Activated CD8-positive, alpha-beta memory T cell treated with anti-CD3 and anti-CD28 coated beads for 24 hours (primary cell): ENCODE measurements at places on chromosomes 13 and 19.

DNA sequence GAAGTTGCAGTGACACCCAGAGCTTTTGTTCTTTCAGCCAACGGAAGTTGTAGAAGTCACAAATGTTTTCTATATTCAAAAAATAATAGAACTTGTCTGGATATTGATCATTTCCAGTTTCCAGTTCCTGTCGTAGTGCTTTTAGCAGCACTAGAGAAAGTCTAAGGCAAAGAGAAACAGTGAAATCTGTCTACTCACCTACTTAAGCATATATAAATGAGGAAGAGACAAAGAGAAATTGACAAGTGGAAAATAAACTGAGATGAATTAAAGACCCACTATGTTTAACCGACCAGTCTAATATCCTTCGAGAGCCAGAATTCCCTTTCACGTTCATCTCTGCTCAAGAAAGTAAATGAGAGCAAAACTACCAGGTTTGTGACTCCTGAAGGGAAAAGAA lies 36.7 kb downstream of the DACH1 start:
- DNase-seq = no peak

- no peak for DNase-seq
These were observed 435.1 kb downstream of the EFNB2 start for GRCh38 chr13:106100171-106100919.

- no peak for DNase-seq
These were observed 107.0 kb downstream of the SIPA1L3 start for GRCh38 chr19:38013913-38014580.

GRCh38 chr13:72368031-72368430 lies 359.4 kb downstream of the MZT1 start:
- DNase-seq = no peak

- no peak for DNase-seq
These were observed 972.0 kb upstream of the PCDH20 start for GRCh38 chr13:62387647-62388046.

DNA sequence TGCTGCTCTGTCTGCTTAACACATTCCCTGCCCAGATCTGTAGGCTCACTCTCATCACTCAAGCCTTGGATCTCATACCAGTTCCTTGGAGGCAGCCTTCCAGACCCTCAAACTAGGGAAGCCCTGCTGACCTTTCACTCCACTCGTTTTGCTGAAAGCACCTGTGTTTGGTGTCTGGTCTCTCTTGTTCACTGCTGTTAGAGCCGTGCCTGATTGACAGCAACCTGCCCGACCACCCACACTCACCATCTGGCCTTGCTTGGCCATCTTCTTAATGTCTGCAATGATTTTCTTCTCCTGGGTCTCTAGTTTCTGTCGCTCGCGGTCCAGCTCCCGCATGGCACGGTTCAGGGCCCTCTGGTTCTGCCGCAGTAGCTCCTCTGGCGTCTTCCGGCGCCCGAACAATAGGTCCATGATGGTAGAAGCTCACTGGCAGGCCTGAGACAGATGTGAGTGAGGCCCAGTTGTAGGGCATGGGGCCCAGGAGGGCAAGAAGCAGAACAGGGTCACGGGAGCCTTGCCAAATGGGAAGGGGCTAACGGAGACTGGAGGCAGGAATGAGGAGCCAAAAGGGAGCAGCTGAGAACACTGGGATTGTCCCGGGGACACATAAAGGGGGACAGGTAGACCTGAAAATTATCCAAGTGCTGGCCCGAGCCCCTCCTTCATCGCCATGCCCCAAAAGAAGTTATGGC lies 959 bp downstream of the CHMP2A start:
- DNase-seq = no peak

DNA sequence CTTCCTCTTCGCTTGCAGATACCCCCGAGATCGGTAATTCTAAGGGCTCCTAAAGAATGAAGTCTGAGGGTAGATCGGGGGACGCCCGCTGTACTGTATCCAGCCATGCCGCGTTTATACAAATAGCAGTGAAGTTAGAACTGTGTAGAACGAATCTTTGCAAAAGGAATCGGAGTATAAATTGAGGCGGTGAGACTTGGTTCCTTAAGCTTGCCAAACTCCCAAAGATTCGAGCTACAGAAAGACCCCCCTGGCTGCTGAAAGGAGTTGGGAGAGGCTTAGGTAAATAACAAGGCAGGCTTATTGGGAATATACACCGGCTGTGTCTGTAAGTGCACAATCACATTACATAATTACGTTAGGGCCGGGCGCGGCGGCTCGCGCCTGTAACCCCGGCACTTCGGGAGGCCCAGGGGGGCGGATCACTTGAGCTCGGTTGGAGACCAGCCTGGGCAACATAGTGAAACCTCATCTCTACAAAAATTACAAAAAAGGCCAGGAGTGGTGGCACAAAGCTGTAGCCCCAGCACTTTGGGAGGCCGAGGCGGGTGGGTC lies 12.2 kb downstream of the TMEM160 start:
- DNase-seq = no peak

GRCh38 chr19:18650468-18651041 lies 13.7 kb downstream of the KLHL26 start:
- no peak for DNase-seq

DNA sequence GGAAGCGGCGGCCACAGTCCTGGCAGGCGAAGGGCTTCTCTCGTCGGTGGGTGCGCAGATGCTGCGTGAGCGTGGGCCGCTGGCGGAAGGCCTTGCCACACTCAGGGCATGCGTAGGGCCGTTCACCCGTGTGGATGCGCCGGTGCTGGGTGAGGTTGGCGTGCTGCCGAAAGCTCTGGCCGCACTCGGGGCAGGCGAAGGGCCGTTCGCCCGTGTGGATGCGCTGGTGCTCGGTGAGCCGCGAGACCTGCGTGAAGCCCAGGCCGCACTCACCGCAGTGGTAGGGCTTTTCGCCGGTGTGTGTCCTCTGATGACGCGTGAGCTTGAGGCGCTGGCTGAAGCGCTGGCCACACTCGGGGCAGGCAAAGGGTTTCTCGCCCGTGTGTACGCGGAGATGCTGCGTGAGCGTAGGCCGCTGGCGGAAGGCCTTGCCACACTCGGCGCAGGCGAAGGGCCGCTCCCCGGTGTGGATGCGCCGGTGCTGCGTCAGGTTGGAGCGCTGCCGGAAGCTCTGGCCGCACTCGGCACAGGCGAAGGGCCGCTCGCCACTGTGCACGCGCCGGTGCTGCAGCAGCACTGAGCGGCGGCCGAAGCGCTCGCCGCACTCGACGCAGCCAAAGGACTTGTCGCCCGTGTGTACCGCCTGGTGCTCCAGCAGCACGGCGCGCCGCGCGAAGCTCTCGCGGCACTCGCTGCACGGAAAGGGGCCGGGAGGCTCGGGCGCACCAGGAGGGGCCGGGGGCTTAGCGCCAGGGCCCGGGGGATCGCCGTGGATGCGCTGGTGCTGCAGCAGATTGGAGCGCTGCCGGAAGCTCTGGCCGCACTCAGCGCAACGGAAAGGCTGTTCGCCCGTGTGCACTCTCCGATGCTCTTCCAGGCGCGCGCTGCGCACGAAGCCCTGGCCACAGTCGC lies 4.0 kb upstream of the UBE2M start:
- DNase-seq = peak; percentile 81

DNA sequence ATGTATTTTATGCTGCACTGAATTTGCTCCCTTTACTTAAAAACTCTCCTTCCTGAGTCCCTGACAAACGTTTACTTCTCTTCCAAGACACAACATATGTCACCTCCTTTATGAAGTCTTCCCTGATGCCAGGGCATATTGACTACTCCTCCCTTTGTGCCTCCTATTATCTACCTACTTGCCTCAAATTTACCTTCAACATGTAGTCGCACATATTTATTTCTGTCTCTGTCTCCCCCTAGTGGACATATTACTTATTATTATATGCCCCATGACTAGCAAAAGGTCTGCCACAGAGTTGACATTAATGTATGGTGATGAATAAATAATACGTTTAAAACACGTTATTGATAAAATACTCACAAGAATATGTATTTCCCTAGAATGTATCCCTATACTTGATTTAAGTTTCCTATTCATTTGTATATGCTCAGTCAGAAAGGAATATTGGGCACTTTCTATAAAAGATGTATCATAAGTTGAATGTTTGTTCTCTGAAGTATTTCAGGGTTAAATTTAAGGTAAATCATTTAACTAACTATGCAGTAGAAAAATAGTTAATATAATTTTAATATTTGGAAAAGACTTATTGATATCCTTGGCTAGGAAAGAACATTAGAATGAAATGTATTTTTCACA lies 250.3 kb upstream of the ATXN8OS start:
- no peak for DNase-seq

DNA sequence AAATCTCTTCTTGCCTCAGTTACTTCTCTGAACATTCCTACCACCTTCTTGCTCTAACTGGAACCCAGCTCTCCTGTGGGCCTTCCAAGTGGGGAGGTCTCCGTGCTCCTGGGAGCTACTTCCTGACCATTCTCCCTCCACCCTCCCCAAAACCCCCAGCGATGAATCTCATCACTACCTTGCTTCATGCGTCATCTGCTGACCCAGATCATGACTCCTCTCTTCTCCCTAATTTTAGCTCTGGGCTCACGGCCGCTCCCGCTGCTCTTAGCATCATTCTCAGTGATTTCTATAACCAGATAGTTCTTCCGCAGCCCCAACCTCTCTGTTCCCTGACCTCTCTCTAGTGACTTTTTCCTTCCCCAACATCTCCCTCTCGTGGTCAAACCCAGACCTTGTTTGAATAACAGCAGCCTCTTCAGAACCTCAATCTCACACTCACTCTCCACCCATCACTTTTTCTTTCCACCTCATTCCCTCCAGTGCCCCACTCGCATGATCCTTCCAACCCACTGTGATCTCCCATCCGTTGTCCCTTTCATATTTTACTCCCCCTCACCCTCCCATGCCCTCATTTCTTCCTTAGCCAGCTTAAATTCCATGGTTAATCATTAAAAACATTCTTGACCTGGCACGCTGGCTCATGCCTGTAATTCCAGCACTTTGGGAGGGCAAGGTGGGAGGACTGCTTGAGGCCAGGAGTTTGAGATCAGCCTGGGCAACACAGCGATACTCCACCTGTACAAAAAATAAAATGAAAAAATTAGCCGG lies 21.8 kb downstream of the MRPS12 start:
- DNase-seq = no peak

- peak; percentile 69 for DNase-seq
These were observed 218.9 kb upstream of the EDNRB start for GRCh38 chr13:78137404-78138142.
